ENCODE measurements at places on chromosomes 5 and 9. TPM values are rescaled to one million over a fixed set of nuclear protein-coding genes. Genes with fewer than 3 reads are reported as not detected.

DNA sequence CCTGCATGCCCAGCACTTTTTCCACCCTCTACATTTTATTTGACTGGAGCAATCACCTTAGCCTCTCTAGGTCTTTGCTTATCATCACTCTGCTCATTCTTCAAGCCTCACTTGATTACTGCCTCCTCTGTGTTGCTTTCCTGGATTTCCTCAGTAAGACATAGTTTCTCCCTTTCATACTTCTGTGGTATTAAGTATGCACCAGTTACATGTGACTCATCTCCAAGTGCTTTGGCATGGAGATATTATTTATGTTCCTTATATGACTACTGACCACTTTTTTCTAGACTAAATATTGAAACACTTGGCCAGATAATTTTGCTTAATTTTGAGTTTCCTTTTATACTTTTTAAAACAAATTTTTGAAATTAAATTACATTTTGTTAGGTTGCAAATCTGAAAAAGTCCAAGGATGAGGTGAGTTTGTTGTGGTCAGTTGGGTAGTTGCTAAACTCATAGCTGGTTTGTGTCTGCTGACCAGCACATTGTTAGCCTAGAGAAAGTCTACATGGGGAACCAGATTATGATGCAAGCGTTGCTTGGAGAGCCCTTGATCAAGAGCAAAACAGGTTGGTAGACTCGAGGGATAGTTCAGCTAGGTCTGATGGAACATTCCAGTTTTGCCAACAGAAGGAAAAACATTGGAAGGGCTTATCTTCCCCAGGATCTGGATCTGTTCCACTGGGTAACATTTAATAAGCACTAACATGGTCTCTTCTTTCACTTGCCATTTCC is 140.2 kb downstream of the TMC1 start:
- peak; percentile 73 for DNase-seq

DNA sequence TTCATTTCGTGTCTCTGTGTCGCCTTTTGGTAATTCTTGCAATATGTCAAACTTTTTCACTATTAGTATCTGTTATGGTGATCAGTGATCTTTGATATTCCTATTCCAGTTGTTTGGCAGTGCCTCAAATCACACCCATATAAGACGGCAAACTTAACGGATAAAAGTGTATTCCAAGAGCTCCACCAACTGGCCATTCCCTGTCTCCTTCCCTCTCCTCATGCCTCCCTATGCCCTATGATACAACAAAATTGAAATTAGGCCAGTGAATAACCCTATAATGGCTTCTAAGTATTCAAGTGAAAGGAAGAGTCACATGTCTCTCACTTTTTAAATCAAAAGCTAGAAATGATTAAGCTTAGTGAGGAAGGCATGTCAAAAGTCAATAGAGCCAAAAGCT is 74.8 kb downstream of the CDK5RAP2 start:
- DNase-seq, result no peak

- peak; percentile 29 for DNase-seq
Measured at GRCh38 chr5:147559749-147560148, 49.9 kb upstream of the DPYSL3 start.

DNA sequence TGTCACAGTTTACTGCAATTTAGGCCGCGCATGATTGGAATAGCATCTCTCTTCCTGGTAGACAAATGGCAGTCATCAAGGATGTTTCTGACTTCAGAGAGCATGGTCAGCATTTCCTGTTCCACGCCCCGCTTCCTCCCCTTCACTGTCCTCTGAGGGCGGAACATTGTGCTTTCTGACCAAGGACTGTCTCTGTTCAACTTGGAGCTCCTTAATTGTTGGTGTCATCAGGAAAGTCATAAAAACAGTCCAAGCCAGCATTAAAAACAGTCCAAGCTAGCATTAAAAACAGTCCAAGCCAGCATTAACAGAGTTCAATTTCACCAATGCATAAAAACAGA is 301.3 kb upstream of the IRX4 start:
- DNase-seq, result no peak

- DNase-seq, result peak; percentile 54
Measured at GRCh38 chr5:1465966-1466471, 20.8 kb upstream of the SLC6A3 start.

DNA sequence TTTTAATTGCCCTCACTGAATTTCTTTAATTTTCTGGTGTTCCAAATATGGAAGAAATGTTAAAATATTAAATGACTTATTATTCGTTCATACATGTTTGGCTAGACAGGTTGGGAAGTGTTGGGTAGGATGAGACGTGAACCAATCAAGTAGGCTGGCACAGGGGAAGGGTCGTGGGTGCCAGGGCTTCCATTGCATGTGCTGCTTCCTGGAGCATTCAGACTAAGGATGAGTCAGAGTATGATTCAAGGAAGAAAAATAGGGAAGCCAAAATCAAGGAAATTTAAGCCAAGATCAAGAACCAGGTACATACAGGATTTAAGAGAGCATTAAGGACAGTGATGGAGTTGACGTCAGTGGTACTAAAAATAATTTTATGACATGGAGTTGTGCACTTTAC is 2068.0 kb downstream of the MAT2B start:
- no peak for DNase-seq

- no peak for DNase-seq
Measured at GRCh38 chr9:116959809-116960208, 272.7 kb downstream of the TRIM32 start.

DNA sequence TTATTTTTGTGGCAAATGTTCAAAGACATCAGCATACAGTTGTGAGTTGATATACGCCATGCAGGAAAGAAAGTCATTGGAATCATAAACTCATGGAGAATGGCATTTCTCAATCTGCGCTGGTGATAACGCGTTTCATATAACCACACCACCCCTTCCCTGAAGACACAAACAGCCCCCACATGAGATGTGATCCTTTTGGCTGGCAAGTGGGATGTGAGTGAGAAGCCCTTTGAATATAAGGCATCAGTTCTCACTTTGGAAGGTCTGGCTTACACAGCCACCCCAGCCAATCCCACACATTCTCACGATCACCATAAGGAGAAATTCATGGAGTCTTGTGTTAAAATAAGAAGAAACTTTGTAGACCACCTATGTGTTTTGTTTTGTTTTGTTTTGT is 725.0 kb downstream of the PRELID2 start:
- DNase-seq, result no peak

DNA sequence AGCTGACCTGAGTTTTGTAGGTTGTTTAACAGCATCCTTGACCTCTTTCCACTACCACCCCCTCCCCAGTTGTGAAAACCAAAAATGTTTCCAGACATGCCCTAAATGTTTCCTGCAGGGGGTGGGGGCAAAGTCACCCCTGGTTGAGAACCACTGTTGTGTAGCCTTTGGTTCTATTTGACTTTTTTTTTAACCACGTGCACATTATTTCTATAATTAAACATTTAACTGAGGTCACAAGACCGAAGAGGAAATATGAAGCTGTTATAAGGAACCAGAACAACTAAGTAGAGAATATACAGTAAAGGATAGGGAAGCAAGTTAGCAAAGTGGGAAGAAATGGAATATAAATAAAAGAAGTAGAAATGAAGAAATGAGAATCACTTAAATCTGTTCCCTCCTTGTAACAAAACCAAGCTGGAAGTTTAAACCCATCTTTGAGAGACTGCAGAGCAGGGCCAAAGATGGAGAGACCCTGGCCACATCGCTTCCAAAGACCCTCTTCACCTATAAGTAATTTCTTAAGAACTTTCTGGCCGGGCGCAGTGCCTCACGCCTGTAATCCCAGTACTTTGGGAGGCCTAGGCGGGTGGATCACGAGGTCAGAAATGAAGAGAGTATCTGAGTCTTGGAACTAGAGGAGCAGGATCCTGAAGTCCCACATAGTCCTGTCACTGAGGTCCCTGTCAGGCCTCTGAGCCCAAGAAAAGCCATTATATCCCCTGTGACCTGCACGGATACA is 14.4 kb downstream of the SIT1 start:
- no peak for DNase-seq

DNA sequence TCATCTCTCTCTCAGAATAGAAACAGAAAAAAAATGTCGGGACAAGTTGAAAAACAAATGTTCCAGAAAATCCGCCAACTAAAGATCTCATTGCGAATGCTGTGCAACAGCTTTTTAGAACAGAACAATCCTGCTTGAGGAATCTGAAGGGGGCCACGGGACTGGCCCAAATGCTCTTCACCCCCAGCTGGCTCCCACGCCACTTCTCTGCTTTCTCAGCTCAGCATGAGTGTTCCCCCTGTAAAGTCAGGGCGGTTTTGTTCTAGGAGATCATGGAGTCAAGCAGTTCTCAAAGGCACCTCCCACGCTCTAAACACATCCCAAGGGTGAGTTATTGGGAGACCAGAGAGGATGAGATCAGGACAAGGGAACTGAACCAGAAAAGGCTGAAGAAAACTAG is 31.5 kb downstream of the DIRAS2 start:
- no peak for DNase-seq

- no peak for DNase-seq
Measured at GRCh38 chr5:10826971-10827370, 65.9 kb upstream of the DAP start.

DNA sequence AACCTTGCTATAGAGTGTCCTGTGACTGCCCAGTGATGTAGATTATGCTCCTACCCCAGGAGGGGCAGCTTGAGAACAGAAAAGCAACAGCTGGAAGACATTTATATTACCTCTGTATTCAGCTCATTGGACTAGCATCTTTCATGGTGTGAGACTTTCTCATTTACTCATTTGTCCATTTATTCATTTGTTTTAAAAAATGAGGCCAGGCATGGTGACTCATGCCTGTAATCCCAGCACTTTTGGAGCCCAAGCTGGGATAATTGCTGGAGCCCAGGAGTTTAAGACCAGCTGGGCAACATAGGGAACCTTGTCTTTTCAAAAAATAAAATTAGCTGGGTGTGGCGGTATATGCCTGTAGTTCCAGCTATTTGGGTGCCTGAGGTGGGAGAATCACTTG is 130.0 kb upstream of the LHFPL2 start:
- DNase-seq, result no peak

DNA sequence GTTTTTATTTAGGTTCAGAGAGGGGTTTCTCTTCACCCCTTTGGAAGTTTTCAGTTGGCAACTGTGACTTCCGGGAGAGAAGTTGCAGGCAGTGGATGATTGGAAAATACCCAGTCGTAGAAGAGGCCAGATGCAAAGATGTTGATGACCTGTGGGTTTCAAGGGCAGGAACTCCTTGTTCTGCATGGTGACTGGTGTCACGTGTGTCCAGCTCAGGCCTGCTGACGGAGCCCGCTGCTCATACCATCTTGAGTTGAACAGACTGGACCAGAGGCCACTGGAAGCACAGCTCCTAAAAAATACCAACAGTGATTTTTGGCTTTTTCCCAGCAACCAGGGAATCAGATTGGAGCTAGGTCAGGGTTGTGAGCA is 243.9 kb upstream of the KLF4 start:
- peak; percentile 11 for DNase-seq

DNA sequence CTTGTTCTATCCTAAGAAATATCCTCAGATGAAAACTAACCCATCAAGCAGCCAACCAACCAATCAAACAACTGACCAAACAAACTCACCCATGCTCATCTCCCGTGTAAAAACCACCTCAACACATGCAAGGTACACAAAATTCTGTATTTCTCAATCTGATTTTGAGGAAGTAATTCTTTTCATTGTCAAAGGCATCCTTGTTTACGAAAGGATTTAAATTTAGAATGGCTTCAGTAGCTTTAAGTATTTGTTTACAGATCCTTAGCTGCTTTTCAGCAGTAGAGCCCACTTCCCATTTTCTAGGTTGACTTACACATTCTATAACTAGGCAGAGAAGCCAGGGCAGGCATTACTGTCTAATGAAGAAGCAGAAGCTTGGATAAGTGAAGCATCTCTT is 78.6 kb downstream of the NTRK2 start:
- no peak for DNase-seq

- peak; percentile 92 for DNase-seq
Measured at GRCh38 chr9:108386859-108387384, 468.9 kb downstream of the ACTL7B start.

DNA sequence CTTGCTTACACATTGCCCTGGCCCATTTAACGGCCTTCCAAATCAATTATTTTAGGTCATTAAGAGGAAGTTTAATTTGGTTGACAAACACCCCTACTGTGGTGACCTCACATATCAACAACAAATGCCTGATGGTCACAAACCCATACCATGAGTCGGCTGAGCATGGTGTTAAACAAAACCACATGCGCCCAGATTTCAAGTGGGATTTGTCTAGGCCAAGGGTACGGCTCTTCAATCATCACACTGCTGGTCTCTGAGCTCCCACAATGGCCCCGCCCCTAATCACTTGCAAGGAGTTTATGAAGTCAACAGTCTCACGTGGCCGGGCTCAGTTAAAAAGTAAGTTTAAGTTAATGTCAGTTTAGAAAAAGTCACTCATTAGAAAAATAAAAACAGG is 243.8 kb downstream of the CRB2 start:
- DNase-seq, result no peak

DNA sequence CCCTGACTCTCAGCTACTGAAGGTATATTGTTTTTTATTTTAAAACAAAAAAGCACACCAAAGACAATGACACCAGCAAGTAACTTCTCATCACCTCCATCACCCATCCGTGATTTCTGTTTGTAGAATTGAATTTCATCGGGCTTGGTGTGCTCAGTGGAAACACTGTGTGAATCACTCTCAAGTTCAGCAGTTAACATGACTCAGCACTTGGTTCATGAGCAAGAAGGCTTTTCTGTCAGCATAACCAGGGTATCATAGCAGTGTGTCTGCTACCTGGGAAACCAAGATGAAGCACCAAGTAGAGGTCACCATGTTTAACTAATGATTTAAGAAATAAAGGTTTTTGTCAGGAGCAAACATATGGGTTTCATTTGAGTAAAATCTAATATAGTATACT is 123.7 kb downstream of the INSYN2B start:
- DNase-seq, result peak; percentile 54

DNA sequence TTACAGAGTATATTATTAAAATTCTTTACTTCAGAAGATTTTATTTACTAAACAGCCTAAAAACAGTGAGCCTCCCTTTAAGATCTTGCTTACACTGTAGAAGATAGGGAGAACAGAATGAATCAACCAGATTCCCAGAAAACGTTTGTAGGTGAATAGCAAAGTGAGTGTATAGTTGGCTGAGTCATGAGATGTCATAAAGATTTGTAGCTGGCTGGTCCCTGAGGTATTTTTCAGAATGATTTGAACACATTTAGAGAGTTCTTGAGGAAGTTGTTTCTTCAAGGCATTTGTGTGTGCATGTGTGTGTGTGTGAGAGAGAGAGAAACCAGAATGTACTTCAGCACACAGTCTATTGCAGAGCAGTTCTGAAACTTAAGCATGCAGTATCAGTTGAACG is 159.4 kb upstream of the PRR16 start:
- DNase-seq, result no peak

GRCh38 chr5:110738503-110738811 is 350 bp upstream of the SLC25A46 start:
- no peak for DNase-seq

- no peak for DNase-seq
Measured at GRCh38 chr5:175378444-175379028, 65.4 kb downstream of the DRD1 start.

GRCh38 chr5:176157656-176158055 is 80.6 kb upstream of the SIMC1 start:
- DNase-seq, result no peak

Gene AGXT2
- not detected for total RNA-seq

Gene SPINK13
- total RNA-seq, result not detected

Gene FAM81B
- total RNA-seq, result not detected

Gene OR13C2
- not detected for total RNA-seq

Gene CCNI2
- not detected for total RNA-seq

Gene SERINC5
- total RNA-seq, result 96.3 TPM

Gene SLC22A5
- 5.4 TPM for total RNA-seq

Gene PCDHB15
- total RNA-seq, result 1.1 TPM

Gene ANKS6
- 21.7 TPM for total RNA-seq

Gene RLN2
- total RNA-seq, result not detected

Gene GZMA
- not detected for total RNA-seq

Gene PROB1
- 1.2 TPM for total RNA-seq

Gene PTPN3
- total RNA-seq, result 2.9 TPM

Gene RORB
- 0.36 TPM for total RNA-seq

Measured in osteoblast (primary cell).